ENCODE measurements at places on chromosomes 3 and 15. TPM values are rescaled to one million over a fixed set of nuclear protein-coding genes. Genes with fewer than 3 reads are reported as not detected.

The ISLR2 gene
- 2.9 TPM for total RNA-seq

GRCh38 chr3:159130108-159130507 lies 328.3 kb downstream of the MFSD1 start:
- no peaks in the 10 kb centered on the region for H3K4me1 ChIP-seq
- no peak overlapping the region for H3K4me3 ChIP-seq
- no peaks in the 10 kb centered on the region for H3K36me3 ChIP-seq
- peaks cover 25% of the 10 kb centered on the region for H3K27me3 ChIP-seq

The CHDH gene
- total RNA-seq, result 0.46 TPM

The DGKG gene
- 1.7 TPM for total RNA-seq

DNA sequence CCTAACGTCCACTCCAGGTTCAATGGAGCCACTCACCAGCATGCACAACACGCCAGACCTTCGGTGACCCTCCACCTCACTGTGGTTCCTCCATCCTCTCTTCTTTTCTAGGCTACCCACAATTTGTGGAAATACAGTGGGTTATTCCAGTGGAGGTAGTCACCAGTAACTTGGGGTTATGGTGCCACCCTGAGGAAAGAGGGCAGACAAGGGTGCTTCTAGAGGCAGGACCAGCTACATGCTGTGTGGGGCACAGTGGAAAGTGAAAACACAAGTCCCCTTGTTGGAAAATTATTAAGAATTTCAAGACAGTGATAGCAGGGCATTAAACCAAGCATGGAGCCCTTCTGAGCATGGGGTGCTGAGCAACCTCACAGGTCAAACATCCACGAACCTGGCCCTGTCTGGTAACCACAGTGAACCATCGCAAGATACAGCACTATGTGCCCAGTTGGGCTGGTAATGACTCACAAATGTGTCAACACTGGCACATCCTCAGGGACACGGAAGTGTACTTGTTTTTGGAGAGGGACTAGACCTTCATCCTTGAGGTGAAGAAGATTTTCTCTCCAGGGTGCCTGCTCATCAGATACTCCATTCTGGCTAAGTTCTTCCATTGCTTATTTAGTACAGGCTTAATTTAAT lies 166.7 kb downstream of the STT3B start:
- DNase-seq, result no peak
- H3K36me3 ChIP-seq, result peaks cover 16% of the 10 kb centered on the region
- no peak overlapping the region for H3K4me3 ChIP-seq
- H3K4me1 ChIP-seq, result peaks cover 12% of the 10 kb centered on the region

Measured in chondrocyte (in vitro differentiated cells).